ENCODE measurements at places on chromosomes 5 and 9.

DNA sequence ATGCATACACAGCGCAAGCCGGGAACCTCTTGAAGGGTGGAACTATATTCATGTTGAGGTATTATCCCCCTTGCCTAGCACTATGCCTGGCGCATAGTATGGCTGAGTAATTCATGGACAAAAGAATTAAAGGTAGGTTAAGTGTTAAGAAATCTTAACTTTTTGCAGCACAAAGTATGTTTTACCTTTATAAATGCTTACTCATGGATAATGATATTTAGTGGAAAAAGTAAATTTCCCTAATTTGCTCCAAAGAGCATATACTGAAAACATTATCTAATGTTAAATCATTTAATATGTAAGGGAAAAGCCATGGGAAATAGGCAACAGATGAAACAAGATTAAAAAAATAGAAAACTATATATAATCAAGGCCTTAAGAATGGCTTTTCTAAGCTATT lies 296.2 kb downstream of the PJA2 start:
- DNase-seq: no peak

DNA sequence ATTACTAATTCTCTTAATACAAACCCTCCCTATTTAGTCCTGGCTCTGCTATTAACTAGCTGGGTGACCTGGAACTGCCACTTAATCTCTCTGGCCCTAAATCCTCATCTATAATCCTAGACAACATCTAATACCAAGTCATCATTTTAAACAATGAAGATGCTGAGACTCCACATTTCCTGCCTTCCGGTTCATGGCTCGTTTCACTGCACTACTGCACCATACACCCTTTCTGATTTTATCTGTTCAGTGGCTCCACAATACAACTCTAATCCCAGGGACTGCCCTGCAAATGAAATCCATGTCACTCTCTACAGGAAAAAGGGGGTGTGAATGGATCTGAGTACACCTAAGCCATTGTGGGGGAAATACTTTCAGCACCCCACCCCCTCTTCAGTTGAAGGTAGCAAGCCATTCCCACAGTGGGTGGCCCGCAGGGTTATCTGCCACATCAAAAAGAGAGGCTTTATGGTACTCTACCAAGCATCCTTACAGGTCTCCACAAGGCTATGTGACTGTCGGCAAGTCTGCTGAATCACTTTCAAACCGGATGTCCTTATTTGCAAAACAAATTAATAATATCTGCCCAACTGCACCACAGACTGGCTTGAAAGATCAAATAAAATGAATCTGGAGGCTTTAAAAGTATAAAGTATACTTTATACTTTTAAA lies 89.5 kb downstream of the EPB41L4A start:
- no peak for DNase-seq

DNA sequence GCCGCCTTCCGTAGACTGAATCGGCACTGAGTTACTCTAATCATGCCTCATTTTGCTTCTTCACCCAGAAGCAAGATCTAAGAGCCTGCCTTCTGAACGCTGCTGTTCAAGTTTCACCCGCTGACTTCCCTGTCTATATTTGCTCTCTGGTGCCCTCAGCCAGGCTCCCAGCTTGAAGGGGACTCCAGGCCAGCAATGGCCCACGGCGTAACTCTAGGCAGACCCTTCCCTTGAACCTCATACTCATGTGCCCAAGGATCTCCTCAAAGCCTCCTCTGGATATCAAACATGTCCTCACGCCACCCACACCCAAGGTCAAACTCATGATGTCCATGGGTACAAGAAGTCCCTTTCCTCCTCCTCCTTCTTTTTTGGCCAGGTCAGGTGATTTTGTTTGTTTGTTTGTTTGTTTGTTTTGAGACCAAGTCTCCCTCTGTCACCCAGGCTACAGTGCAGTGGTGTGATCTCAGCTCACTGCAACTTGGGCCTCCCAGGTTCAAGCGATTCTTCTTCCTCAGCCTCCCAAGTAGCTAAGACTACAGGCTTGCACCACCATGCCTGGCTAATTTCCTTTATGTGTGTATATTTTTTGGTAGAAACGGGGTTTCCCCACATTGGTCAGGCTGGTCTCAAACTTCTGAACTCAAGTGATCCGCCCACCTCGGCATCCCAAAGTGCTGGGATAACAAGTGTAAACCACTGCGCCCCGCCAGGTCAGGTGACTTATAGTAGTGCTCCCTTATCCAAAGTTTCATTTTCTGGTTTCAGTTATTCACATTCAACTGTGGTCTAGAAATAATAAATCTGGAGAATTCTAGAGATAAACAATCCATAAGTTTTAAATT lies 239.0 kb downstream of the SYK start:
- no peak for DNase-seq

- no peak for DNase-seq
Observed at GRCh38 chr5:140202078-140202477, 27.1 kb downstream of the CYSTM1 start.

GRCh38 chr9:87878989-87879511 lies 3.6 kb upstream of the SPATA31E1 start:
- DNase-seq: no peak

DNA sequence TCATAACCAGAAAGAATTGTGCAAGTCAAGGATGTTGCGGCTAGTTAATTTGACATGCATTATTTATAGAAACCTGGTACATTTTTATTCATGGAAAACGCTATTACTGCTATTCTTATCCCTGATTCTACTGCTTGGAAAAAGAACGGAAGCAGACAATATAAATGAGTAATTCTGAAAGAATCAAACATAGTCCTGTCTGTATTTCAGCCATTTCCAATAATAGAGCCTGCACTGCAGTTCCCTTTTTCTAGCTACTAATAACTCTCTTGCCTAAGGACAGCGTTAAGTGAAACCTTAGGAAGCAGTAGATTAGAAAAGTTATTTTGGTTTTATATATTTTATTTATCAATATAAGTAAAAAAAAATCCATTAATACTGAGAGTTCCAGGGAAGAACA lies 414.9 kb downstream of the CYLC2 start:
- no peak for DNase-seq

DNA sequence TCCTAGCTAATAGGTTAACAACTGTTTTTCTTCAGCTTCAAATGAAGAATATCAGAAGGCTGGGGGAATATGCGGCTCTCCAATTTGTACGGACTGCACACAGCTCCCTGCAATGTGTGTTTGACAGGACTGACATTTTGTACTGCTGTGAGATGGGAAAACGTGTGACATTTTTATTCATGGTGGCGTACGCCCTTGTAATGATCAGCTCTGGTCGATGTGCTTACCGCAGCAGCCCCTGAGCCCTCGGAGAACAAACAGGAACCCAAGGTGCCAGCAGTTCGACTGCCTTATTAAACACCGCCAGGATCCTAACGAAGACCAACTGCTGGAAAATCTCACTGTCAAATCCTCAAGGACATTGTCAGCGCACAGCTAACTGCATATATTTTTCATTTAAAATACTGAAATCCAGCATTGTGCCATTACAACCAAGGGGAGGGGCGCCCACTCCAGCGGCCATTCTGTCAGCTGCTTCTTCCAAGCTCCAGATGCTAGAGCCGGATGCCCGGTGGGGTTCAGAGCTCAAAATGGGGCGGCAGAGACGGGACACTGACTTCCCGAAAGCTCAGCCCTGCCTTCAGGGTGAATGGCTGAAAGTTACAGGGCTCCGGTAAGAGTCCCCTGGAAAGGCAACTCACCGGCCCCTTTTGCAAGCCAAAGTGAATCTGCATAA lies 66.8 kb downstream of the CRB2 start:
- DNase-seq: no peak

DNA sequence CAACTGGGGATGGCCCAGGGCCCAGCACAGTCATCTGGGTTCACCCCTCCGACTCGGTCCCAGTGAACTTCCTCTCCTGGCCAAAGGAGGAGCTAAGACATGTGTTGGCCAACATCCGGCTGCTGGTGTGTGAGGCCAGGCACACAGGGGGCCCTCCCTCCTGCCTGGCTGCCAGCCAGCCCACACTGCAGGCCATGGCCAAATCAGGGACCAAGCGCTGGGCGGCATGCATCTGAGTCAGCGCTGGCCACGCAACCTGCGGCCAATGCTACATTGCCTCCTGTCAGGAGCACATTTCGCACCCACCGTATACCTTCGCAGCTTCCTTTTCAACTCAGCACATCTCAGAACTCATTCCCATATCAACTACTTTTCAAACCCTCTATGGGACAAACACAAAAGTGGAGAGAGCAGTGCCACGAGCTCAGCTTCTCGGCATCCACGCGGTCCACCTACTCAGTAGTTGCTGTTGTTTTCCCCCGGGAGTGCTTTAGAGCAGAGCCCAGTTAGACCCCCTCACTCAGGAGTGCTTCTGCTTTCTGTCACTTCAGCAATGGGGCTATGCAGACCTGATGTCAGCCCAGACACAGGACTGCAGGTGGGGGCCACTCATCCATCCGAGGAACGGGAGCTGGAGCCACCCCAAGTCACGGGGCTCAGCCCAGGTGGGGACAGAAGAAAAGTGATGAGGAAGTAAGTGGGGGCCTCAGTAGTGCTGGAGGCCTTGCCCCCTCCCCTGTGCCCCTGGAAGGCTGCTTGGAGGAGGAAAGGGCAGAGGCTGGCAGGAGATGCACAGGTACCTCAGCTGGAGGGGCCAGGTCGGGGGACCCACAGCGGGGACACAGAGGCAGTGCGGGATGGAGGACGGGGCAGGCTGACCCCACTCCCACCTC lies 13.9 kb downstream of the NINJ1 start:
- DNase-seq: no peak

DNA sequence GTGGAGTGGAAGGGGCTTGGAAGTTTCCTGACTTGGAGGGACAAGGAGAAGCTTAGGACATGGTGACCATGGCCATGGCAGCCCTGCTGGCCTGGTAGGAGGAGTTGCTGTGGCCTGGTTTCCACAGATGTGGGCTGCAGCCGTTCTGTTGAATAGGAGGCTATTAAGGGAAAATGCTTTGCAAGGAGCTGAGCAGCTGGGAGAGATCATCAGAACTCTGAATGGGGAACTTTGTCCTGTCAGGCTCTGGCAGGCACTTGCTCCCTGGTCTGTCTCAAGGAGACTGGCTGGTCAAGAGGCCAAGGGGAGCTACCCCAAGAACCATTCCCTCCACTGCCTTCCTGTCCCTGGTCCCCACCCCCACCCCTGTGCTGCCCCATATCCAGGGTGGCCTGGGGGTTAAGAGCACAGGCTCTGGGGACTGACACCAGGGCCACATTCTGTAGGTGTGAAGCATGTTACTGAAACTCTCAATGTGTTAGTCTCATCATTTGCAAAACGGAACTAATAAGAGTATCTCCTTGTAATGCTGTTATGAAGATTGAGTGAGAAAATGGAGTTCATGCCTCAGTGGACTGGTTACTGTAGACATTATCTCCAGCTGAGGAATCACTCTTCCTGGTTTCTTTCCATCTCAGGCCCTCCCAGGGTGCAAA lies 84.0 kb upstream of the ARAP3 start:
- no peak for DNase-seq

DNA sequence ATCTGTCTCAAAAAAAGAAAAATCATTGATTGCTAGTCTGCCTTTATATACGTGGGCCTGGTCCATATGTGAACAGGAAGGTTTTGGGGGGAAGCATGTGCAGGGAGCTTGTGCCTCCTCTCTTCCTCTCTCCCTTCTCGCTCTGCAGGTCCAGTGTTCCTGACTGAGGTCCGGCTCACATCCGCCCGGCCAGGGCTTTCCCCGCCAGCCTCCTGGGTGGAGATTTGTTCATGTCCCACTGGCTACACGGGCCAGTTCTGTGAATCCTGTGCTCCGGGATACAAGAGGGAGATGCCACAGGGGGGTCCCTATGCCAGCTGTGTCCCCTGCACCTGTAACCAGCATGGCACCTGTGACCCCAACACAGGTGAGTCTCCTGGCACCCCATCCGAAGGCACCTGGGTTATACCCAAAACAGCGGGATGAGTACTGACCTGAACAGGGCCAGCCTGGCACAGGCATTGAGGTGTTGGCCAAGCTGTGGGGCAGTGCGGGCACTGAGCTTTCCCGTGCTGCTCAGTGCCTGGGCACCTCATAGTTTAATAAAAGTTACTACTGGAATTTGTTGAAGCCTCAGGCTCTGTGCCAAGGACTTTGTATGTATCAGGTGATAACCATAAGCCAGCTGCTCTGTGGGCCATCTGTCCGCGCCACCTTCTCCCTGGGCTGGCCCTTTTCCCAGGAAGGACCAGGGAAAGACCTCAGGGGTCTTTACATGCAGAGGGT lies 39.4 kb upstream of the AIF1L start:
- DNase-seq: no peak

DNA sequence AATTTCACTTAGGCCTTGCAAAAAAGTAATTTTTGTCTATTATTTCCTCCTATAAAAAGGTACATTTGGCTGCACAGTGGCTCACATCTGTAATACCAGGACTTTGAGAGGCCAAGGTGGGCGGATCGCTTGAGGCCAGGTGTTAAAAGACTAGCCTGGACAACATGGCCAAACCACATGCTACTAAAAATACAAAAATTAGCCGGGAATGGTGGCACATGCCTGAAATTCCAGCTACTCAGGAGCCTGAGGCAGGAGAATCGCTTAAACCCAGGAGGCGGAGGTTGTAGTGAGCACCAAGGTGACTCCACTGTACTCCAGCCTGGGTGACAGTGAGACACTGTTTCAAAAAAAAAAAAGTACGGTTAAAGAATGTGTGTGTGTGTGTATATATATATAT lies 15.7 kb downstream of the NUP155 start:
- DNase-seq: no peak

- no peak for DNase-seq
Observed at GRCh38 chr5:103621548-103621930, 59.0 kb upstream of the NUDT12 start.

- DNase-seq: no peak
Observed at GRCh38 chr5:31866166-31866565, 227.2 kb downstream of the PDZD2 start.

GRCh38 chr9:92385001-92385400 lies 19.4 kb downstream of the OGN start:
- no peak for DNase-seq

GRCh38 chr9:22986556-22986955 lies 539.9 kb downstream of the DMRTA1 start:
- DNase-seq: no peak

- no peak for DNase-seq
Observed at GRCh38 chr9:98801969-98802371, 5.5 kb upstream of the GALNT12 start.

GRCh38 chr9:118482306-118482705 lies 778.1 kb downstream of the TLR4 start:
- DNase-seq: no peak

- no peak for DNase-seq
Observed at GRCh38 chr5:30405821-30406220, 787.7 kb upstream of the CDH6 start.

DNA sequence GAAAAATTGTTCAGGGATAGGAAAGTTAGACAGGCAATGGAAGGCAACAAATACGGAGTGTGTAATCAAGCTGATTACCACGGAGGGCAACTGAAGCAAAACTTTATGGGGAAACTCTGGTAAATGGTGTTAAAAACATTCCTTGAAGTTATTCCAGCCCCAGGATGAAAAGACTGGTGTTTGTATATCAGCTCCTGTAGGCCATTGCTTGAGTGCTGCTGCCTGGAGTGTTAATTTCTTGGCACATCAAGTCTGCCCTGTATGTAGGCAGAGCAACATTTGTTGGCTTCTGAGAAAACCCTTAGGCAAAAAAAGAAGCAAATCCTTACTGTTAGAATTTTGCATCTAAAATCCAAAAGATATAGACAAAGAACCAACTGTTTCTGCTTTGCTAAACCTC lies 686.5 kb upstream of the ACO1 start:
- no peak for DNase-seq
